ENCODE measurements at places on chromosomes 6 and 20.

GRCh38 chr6:129709196-129709768 lies 695 bp downstream of the ARHGAP18 start:
- no peak for DNase-seq

- no peak for DNase-seq
Measured at GRCh38 chr6:128389820-128390534, 130.4 kb downstream of the PTPRK start.

GRCh38 chr6:35425284-35425683 lies 26.9 kb upstream of the FANCE start:
- DNase-seq: no peak

GRCh38 chr6:33412140-33413009 lies 1.6 kb downstream of the PHF1 start:
- no peak for DNase-seq

- DNase-seq: no peak
Measured at GRCh38 chr6:152673236-152673635, 24.5 kb upstream of the MYCT1 start.

DNA sequence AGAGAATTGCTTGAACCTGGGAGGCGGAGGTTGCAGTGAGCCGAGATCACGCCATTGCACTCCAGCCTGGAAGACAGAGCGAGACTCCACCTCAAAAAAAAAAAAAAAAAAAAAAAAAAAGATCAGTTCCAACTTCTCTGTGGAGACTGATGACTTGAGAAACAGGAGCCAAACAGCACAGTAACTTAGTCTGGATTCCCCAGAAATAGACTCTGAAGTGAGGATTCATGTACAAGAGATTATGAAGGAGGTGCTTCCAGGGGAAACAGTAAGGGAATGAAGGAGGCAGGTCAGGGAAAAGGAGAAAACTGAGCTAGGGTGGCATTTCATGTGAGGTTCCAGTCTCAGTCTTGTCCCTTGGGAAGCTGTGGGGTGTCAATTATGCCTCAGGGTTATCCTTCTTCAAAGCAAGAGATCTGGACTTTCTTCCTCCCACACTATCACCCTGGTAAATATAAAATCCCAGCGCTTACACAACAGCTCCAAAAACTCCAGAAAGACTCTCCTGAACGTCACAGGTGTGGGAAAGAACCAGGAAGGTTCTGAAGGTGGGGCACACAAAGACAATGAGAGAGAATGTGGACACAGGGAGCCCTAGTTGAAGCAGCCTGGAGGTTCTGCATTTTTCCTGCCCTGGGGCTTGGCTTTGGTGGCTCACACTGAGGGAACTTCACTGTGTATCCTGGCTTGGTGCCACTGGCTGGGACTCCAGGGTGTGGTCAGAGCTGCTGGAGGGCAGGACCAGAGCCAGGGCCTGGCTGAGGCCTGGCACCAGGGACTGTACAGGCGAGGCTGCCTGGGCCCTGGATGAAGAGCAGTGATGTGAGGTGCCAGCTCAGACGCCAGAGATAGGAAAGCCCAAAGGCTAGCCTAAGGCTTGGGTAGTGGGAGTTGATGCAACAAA lies 46.8 kb downstream of the PCNA start:
- peak; percentile 48 for DNase-seq

- DNase-seq: no peak
Measured at GRCh38 chr6:66291905-66292304, 584.9 kb upstream of the EYS start.
